ENCODE measurements at places on chromosomes 7 and 10. TPM values are rescaled to one million over a fixed set of nuclear protein-coding genes. Genes with fewer than 3 reads are reported as not detected.

- DNase-seq = no peak
- peaks cover 20% of the 10 kb centered on the region for H3K4me1 ChIP-seq
- H3K27ac ChIP-seq = no peak overlapping the region
- H3K4me3 ChIP-seq = no peak overlapping the region
Measured at GRCh38 chr7:16634271-16634738, 11.2 kb downstream of the ANKMY2 start.

GRCh38 chr10:133359554-133359971 is 1.7 kb upstream of the FUOM start:
- no peak overlapping the region for H3K27ac ChIP-seq
- no peaks in the 10 kb centered on the region for H3K4me1 ChIP-seq
- H3K4me3 ChIP-seq = no peak overlapping the region
- no peak for DNase-seq

GRCh38 chr7:50869108-50869725 is 86.5 kb upstream of the GRB10 start:
- H3K4me1 ChIP-seq = peaks cover 24% of the 10 kb centered on the region
- H3K4me3 ChIP-seq = no peak overlapping the region
- DNase-seq = no peak
- no peaks in the 10 kb centered on the region for H3K36me3 ChIP-seq
- H3K27me3 ChIP-seq = peaks cover 2% of the 10 kb centered on the region

DNA sequence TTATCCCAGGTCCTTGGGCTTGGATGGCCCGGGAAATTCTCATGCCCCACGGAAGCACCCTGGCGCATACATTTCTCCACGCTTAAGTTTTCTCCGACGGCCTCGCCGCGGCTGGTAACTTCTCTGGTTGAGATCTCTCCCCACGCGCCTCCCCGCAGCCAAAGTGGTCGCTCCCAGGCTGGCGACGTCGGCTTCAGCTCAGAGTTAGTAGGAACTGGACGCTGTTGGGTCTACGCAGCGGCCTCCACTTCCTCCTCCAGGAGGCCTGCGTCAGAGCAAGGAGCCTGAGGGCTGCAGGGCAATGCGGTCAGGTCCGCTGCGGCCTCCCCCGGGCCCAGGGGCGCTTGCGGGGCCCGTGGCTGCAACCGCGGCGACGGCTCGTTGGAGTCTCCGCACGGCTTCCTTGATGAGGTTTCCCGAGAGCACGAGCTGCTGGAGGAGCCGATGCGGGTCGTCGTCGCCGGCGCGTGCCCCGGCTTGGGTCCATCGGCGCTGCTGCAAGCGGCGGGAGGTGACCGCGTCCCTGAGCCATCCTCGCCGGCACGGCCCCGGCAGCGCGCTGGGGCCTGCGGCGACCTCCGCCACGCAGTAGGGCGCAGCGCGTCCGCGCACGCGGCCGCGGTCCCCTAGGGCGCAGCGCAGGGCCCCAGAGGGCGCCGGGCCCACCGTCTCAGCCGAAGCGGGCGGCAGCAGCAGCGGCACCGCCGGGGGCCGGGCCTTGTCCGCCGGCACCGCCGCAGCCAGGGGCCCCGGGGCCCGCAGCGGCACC is 744 bp downstream of the FRAT2 start:
- peaks cover 47% of the 10 kb centered on the region for H3K4me1 ChIP-seq
- peak overlapping the region; percentile 85 for H3K4me3 ChIP-seq
- peak overlapping the region; percentile 91 for H3K27ac ChIP-seq
- DNase-seq = no peak

DNA sequence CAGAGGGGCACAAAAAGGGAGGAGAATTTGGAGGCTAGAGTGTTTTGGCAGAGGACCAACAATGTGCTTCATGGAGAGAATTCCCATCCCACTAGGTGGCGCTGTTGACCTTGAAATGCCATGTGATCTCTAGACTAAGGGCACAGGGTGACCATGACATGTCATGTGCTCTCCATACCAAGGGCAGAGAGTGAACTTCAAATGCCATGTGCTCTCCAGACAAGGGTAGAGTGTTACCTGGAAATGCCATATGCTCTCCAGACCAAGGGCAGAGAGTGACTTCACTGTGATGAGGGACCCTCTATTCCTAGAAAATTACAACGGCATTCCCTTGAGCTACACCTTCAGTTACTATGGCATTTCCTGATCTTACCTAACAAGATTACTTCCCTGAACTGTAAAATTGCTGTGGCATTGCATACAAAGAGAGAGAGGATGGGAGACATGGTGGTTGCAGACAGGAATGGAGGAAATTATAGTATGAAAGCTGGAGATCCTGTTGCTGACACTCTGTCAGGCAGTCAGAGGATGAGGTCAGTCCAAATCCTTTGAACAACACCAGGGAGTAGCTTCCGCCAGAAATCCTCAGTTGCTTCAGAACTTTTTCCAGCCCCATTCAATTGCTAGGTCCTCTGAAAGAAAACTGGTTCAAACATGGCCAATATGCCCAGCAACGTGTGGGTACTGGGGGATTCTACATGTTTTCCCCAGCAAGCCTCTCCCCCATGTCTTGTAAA is 60.9 kb upstream of the ACSM6 start:
- peaks cover 20% of the 10 kb centered on the region for H3K27me3 ChIP-seq
- no peak overlapping the region for H3K4me3 ChIP-seq
- no peak overlapping the region for H3K27ac ChIP-seq
- H3K4me1 ChIP-seq = no peaks in the 10 kb centered on the region
- H3K36me3 ChIP-seq = no peaks in the 10 kb centered on the region

- no peak overlapping the region for H3K27ac ChIP-seq
- no peaks in the 10 kb centered on the region for H3K36me3 ChIP-seq
- H3K27me3 ChIP-seq = no peaks in the 10 kb centered on the region
- peaks cover 7% of the 10 kb centered on the region for H3K4me1 ChIP-seq
- H3K4me3 ChIP-seq = no peak overlapping the region
- no peak for DNase-seq
Measured at GRCh38 chr10:51667678-51668335, 31.6 kb downstream of the CSTF2T start.

DNA sequence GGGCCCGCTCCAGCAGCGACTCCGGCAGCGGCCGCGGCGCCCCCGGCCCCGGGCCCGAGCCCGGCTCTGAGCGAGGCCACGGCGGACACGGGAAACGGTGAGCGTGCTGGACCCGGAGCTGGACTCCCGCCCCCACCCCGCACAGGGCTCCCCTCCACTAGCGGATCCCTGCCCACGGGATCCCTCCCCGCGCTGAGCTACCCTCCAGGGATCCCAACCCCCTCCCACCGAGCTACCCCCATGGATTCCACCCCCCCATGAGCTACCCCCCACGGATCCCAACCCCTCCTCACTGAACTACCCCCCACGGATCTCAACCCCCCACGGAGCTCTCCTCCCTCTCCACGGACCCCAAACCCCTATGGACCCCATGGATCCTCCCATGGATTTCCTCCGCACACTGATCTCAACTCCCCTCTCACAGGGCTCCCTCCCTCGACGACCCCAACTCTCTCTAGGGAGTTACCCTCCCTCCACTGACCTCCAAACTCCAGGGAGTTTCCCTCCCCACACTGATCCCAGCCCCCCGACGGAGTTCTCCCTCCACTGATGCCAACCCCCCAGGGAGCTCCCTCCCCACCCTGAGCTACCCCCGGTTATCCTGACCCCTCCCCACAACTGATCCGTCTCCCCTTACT is 20.6 kb upstream of the HSPB1 start:
- peak overlapping the region; percentile 62 for H3K4me3 ChIP-seq
- peaks cover 48% of the 10 kb centered on the region for H3K27me3 ChIP-seq
- DNase-seq = no peak
- H3K36me3 ChIP-seq = no peaks in the 10 kb centered on the region
- no peak overlapping the region for H3K27ac ChIP-seq

- no peak overlapping the region for H3K27ac ChIP-seq
- no peaks in the 10 kb centered on the region for H3K36me3 ChIP-seq
- no peaks in the 10 kb centered on the region for H3K4me1 ChIP-seq
- DNase-seq = no peak
- no peak overlapping the region for H3K4me3 ChIP-seq
Measured at GRCh38 chr10:131652438-131653139, 248.2 kb upstream of the PPP2R2D start.

DNA sequence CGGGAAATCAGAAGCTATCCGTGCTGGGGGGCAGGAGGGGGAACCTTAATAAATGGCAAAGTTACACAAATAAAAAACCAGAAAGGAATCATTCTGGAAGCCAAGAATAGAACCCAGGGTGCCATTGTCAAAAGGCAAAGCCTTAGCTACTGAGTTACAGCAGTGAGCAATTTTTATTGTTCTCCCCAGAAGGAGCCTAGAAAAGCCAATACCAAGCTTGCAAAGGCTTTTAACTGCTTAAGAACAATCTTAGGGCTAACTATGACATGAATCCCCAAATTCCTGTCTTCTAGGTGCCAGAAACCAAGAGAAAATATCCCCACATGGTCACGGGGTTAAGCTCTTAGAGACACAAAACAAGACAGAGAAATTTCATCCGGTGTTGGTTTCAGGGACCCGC is 482.7 kb downstream of the CCSER2 start:
- H3K36me3 ChIP-seq = no peaks in the 10 kb centered on the region
- peaks cover 25% of the 10 kb centered on the region for H3K27me3 ChIP-seq
- no peak overlapping the region for H3K4me3 ChIP-seq
- DNase-seq = no peak

DNA sequence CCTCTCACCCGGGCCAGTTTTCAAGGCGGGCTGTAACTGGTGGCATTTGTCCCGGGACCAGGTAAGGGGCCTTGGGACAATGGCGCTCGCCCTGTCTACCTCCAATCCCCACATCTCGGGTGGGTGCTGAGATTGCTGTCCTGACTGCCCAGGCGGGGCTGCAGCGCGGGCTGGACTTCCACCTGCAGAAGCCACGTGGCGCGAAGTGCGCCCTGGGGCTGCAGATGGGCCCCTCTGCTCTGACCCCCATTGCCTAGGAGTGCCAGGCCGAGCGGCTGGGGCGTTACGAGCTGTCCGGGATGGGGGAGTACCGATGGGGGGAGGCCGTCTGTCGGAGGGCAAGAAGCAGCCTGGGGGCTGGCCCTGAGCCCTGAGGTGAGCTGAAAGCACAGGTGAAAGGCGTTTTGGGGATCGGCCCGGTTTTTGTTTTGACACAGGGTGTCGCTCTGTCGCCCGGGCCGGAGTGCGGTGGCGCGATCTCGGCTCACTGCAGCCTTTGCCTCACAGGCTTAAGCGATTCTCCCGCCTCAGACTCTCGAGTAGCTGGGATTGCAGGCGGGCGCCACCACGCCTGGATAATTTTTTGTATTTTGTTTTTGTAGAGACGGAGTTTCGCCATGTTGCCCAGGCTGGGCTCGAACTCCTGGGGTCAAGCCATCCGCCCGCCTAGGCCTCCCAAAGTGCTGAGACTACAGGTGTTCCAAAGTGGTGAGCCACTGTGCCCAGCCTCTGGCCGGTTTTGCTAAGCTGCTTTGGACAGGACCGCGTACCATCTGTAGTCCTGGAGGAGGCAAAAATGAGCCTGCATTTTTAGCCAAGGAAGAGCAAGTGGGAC is at the start of gene SFXN2:
TSS of gene SFXN2 (plus strand) at position 16 of the 835 bp plus-strand sequence. CDS start 12,001 bp downstream, outside the sequence.
- H3K36me3 ChIP-seq = no peaks in the 10 kb centered on the region
- no peak for DNase-seq
- H3K4me1 ChIP-seq = peaks cover 52% of the 10 kb centered on the region
- no peaks in the 10 kb centered on the region for H3K27me3 ChIP-seq
- peak within 1 kb of the TSS; percentile 85 for H3K4me3 ChIP-seq

Gene MEIG1
- total RNA-seq = 1.0 TPM

Gene CD36
- total RNA-seq = 0.08 TPM

Gene GRM8
- 0.86 TPM for total RNA-seq

Data from osteocyte (in vitro differentiated cells).